NCI-H510A treated with DMSO at 0.1 percent for 48 hours (cell line): ENCODE measurements at places on chromosomes 2 and 18.
A peak's percentile ranks its signal among the peaks of the same experiment; 100 is the strongest.

DNA sequence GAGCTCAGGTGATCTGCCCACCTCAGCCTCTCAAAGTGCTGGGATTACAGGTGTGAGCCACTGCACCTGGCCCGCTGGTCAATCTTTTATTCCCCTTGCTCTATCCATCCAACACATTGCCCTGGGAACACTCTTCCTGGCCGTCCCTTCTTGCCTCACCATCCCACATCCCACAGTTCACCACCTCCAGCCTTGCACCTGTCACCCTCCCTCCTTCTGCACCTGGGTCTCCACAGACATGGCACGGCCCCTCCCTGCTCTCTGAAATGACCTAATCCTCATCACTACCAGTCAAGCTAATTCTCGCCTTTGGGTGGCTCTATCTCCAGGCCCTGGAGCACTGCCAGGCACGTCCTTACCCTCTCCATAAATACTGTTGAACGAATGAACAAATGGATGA lies 116.9 kb upstream of the TEX51 start:
- DNase-seq, result peak; percentile 22

GRCh38 chr18:76361219-76361618 lies 133.8 kb downstream of the ZNF516 start:
- DNase-seq, result no peak

GRCh38 chr2:54456612-54457322 lies 640 bp downstream of the SPTBN1 start:
- DNase-seq, result peak; percentile 49

DNA sequence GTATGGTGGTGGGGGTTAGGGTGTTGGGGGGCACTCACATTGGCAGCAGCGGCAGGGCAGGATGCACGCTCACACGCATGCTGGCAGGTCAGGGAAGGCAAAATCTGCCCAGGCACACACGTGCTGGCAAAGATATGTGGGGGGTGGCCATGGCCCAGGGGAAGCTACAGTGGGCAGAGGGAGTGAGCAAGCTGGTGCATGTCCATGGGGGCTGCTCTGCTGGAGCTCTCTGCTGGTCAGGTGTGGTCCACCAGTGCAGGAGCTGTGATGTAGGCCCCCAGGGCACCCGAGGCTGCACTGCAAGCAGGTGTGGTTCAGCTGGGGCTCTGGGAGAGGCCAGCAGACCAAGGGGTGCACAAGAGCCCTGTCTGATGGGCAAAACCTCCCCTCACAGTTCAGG lies 491.5 kb upstream of the TNP1 start:
- no peak for DNase-seq

GRCh38 chr2:137771064-137771463 lies 193.2 kb upstream of the HNMT start:
- no peak for DNase-seq

DNA sequence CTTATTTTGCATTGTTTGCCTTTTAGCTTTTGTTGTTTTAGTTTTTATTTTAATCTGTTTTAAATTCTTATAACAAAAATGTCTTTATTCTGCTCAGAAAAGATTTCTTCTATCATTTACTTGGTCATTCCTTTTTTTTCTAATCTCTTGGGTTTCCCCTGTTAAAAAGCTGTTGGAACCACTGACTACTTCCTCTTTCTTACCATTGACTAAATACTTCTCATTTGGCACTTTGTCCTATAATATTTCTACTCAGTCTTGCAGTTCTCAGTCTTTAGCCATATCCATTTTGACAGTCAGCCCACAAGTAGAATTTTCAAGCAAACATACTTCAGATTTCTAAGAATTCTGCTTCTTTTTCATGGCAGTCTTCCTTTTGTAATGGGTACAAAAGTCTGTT lies 567.2 kb downstream of the SATB2 start:
- no peak for DNase-seq

- DNase-seq, result no peak
These were observed 289.4 kb downstream of the CMPK2 start for GRCh38 chr2:6576302-6576701.

DNA sequence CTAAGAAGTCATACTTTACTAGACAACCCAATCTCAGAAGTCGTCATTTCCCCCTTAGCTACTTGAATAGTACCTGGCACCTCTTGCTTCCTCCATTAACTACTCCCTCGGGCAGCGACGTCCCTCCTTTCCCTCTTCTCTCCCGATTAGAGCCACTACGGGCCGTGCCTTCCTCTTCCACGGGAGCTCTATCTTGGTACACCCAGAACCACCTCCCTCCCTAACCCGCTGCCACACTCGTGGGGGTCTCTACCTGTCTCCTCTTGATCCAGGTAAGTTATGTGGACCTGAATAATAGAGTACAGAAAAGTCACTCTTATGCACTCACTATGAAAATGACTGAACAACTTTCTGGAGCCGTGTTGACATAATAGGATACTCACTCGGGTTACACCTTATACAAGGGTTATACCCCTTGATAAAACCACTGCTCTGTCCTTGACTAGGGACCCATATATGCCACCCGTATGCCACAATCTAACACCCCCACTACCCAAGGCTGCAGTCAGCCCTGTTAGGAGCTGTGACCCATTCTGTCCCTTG lies 595 bp upstream of the HDHD2 start:
- no peak for DNase-seq

- DNase-seq, result no peak
These were observed 64.3 kb downstream of the RHOB start for GRCh38 chr2:20511130-20511529.

DNA sequence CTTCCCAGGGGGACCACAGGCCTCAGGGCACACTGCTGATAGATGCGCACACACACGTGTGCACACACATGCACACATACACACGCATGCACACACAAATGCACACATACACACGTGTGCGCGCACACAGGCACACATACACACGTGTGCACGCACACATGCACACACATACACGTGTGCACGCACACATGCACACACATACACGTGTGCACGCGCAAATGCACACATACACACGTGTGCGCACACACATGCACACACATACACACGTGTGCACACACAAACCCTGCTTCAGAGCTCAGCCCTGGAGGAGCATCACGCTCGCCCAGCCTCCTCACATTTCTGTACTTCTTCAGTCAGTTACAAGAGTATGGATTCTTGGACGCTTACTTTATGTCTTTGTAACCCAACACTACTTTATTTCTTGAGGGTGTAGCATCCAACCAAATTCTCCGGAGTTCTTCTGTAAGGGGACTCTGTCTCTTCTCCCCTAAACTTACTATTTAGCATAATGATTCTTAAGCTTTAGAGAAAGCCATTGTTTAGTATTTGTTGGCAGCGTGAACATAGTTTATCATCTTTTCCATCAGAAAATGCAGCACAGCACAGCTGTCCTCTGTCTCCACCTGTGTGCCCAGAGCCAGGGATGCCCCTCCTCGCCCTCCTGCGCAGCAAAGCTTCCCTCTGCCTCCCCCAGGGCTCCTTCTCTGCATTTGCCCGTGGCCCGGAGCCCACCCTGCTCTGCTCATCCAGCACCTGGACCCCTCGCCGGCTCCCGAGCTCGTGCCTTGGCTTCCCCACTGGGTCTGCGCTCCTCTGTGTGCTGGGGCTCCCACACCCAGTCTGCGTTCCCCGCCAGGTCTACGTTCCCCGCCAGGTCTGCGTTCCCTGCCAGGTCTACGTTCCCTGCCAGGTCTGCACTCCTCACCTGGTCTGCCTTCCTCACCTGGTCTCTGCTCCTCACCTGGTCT lies 74.4 kb upstream of the CTDP1 start:
- DNase-seq, result no peak

GRCh38 chr2:127309468-127309867 lies 15.5 kb upstream of the ERCC3 start:
- no peak for DNase-seq

DNA sequence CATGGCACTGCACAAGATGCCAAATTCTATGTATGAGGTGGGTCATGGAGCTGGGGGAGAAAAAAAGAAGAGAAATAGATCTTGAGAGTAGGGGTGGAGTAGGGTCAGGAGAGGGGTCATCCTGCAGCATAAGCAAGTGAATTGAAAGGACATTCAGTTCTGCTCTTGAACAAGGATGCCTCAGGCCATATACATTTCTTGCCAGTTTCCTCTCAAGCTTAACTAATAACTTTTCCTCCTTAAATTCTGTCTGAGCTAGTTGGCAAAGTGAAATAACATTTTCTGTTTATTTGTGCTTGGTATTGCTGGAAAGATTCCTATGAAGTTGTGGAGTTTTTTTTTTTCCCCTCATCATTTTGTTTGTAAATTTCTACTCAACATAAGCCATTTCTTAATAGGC lies 99.0 kb upstream of the LTBP1 start:
- DNase-seq, result no peak

GRCh38 chr2:199811346-199811745 lies 39.6 kb downstream of the FTCDNL1 start:
- no peak for DNase-seq

DNA sequence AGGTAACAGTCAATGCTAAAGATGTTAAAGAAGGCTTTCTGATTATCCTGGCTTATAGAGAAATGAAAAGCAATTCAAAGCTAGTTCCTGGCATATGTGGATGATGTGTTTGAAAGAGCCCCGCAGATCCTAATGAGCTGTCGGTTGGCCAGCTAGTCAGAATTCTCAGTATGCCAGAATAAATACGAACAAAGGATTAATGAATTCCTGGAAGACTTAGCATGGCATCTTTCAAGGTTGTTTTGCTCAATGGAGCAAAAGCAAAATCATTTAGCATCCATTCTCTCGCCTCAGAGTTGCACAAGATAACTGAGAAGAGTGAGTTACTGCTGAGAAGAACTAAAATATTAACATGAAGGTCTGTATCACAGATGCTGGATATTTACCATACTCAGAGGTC lies 307.6 kb downstream of the RIT2 start:
- DNase-seq, result no peak

DNA sequence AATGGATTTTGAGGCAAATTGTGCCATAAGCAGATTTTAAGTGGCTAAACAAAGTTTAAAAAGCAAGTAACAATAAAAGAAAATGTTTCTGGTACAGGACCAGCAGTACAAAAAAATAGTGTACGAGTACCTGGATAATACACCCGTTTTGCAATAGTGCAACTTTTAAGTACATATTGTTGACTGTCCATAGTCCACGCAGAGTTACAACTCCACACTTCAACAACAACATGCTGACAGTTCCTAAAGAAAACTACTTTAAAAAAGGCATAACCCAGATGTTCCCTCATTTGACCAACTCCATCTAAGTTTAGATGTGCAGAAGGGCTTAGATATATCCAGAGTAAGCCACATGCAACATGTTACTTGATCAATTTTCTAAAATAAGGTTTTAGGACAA lies 5.1 kb upstream of the STPG4 start:
- DNase-seq, result no peak

GRCh38 chr2:166337932-166338331 lies 37.8 kb downstream of the SCN9A start:
- DNase-seq, result no peak

DNA sequence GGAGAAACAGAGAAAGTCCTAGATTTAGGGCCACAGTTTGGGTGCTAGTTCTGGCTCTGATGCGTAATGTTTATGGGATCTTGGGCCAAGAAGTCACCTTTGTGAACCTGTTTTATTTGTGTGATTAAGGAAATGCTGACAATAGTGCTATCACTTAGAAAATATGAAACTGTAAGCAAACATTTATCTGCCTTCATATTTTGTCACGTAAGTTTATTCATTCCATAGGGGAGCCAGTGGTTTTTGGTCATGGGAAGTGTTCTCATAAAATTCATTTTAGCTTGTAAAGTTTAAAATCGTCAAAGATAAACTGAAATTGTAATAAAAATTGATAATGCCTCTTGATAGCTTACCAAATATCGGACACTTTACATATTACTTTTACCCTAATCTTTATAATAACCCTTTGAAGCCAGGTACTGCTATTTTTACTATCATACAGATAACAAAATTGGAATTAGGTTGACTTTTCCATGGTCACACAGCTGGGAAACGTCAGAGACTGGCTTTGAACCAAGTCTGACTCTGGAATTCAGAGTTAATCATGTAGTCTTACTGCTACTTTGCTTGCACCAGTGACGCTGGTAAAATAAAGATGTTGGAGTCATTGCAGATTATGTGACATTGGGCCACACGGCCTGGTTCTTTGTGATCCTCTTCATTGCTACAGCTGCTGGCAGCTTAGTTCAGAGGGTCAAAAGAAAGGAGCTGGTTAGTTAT lies 99.7 kb downstream of the ICA1L start:
- no peak for DNase-seq

- no peak for DNase-seq
These were observed 1395.6 kb downstream of the SUCLG1 start for GRCh38 chr2:83063511-83063910.
